SW480 (cell line): ENCODE measurements at places on chromosomes 13 and 19.

GRCh38 chr19:46134527-46134926 lies 10.0 kb upstream of the IGFL3 start:
- DNase-seq = peak; percentile 14

GRCh38 chr13:96575423-96576320 lies 418.6 kb downstream of the OXGR1 start:
- DNase-seq = no peak

- no peak for DNase-seq
Measured at GRCh38 chr13:36515466-36515865, 83.2 kb downstream of the CCNA1 start.

GRCh38 chr19:45297674-45298073 lies 25.0 kb downstream of the CKM start:
- no peak for DNase-seq

- DNase-seq = peak; percentile 61
Measured at GRCh38 chr13:27403203-27403678, 21.2 kb upstream of the GTF3A start.

DNA sequence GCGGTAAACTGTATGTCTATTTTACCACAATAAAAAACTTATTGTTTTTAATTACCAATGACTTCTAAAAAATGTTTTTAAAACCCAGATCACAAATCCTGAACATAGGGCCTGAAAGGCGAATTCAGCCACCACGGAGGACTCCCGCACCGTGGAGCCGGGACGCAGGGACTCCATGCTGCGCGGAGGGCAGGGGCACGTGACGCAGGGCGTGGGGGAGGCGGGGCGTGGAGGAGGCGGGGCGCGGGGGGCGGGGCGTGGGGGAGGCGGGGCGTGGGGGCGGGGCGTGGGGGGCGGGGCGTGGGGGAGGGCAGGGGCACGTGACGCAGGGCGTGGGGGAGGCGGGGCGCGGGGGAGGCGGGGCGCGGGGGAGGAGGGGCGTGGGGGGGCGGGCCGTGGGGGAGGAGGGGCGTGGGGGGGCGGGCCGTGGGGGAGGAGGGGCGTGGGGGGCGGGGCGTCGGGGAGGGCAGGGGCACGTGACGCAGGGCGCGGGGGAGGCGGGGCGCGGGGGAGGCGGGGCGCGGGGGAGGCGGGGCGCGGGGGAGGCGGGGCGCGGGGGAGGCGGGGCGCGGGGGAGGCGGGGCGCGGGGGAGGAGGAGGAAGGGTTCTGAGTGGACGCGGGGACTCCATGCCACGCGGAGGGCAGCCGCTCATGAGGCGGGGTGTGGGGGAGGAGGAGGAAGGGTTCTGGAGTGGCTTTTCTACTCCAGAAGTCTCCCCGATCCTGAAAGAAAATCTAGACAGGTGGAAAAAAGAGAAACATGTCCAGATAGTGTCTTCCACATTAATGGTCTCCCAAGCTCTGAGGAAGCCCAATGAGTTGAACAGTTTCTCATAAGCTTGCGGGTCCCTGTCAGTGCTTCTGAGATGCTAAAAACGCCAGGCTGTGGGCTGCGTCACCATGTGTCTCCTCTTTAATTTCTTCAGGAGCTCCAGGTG lies 4.4 kb upstream of the PROZ start:
- DNase-seq = peak; percentile 55

DNA sequence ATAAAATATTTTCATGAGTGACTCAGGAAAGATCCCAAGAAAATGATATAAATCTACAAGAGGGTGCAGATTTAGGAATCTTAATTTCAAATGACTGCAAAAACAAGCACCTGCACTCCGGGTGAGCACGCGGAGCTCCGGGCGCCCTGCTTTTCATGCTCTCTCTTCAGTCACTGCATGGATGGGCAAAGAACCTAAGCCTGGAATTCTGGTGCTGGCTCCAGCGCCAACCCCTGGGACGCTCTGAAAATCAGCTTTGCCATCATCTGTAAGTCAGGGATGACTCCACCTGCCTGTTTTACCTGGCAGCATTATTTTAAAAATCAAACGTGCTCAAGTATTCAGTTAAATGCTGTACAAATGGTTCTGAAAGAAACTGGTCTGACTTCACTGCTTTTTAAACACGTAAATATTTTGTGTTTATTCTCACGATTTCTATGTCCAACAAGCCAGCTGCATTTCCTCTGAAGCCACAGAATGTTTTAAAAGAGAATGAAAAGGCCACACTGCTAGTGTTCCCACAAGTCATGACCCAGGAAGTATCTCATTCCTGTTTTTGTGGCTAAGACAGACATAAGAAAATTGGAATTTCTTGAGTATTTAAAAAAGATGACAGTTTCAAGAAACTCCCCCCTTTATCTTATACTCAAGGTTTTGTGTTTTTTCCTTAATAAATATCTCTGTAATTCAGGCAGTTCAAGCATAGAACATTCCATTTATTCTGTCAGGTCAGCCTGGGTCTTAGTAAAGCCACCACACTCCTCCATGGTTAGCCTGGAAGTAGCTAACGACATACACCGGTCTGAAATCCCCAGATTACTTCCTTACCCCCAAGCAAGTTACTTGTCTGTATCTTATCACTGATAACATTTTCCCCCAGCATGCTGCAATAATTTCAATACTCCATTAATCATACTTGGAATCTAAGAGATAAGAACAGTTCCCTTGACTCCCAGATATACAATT lies 81.1 kb downstream of the COL4A1 start:
- no peak for DNase-seq

GRCh38 chr13:60654415-60654814 lies 257.4 kb downstream of the TDRD3 start:
- peak; percentile 55 for DNase-seq

DNA sequence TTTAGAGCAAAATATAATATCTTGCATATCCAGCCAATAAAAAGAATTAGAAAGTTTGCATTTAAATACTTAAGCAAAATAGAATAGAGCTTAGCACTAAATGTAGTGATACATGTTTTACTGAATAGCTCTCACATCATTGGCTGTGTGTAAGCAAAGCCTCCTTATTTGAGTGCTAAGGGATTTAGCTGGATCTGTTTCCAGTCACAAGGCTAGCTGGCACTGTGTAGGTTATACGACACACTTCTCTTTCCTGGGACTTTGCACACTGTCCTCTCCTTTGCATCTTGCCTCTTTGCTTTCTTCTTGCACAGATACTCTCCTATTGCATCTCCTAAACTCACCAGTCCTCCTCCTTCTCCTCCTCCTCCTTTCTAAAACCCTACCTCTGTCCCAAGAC lies 423.8 kb downstream of the KLF5 start:
- DNase-seq = no peak

DNA sequence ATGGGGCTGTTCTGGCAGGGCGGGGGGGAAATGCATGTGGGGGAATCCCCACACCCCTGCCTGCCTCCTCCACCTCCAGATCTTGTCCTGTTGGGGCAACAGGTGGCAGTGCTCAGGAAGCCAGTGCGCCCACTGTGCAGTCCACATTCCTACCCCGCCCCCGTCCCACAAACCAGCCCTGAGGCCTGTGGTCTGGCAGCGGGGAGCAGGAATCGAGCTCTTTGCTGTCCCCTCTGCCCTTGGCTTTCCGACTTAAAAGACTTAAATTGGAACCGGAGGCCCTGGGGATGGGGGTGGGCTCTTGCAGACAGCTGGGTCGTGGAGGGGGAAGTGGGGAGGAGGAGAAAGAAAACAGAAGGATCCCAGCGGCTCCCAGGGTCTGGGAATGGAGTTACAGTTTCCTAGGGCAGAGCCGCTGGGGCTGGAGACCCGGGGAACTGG lies 4.3 kb downstream of the NANOS3 start:
- peak; percentile 69 for DNase-seq

- DNase-seq = no peak
Measured at GRCh38 chr19:19788015-19788414, 33.5 kb downstream of the ZNF506 start.

DNA sequence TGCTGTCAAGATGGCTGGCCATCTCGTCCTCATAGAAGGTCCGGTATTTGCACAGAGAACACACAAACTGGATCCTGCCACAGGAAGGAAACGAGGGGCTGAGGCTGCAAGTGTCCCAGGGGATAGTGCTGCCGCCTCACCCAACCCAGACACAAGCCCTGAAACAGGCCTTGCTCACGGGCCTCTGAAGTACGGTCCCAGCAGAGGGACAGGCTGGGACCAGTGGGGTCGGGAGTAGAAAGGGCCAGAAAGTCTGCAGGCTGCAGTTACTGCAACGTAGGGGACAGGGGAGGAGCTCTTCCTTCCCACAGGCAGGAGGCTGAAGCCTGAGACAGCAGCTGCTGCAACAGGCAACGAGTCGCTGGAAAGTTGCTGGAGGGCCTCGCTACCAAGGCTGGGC lies 18.2 kb upstream of the AKAP8 start:
- no peak for DNase-seq

DNA sequence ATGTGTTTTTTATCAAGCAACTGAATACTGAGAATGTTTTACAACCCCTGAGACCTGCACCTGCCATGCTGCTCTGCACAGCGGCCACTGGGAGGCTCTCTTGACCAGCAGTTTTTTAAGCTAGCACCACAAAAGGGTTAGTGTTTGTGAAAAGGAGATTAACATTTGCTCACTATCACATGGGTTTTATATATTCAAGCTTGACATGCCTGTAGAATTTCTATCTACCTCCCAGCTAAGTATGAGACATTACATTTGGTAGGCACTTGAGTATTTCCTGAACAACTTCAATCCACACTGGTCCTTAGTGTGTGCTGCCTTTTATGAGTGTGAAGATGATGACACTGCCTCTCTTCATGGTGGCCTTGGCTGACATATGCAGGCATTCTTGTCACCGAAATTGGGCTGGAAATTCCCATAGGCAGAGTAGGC lies 1238.9 kb downstream of the UQCRFS1 start:
- DNase-seq = peak; percentile 59

DNA sequence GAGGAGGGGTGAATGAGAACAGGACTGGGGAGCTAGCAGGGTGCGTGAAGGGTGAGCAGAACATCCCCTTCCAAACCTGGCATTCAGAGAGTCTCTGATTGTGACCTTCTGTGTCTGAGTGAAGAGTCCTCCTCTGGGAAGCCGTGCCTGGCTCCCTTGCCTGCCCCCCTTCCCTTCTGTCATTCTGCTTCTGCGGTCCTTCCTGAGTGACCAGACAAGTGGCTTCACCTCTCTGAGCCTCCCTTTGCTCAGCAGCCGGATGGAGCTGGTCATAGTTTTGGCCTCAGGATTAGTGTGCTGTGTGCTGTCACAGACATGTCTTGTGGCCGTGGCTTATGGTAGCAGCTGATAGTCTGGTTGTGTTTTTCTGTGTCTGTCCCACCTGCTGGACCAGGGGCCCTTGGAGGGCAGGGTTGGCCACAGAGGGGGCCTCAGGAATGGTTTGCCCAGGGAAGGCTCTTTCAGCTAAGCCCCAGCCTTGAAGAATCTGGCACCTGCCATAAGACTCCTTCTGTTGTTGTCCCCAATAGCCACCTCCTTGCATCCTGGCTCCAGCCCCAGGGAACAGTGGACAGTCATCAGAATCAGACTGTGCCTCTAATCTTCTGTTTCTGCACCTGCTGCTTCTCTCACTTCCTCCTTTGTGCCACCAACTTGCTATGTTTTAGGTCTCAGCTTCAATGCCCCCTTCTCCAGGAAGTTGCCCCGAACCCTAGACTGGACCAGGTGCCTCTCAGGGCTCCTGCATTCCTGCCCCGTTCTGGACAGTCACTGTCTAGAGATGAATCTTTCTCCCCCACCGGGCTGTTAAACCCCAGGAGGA lies 5.9 kb downstream of the CLPTM1 start:
- DNase-seq = no peak

GRCh38 chr19:23956051-23956450 lies 41.4 kb downstream of the ZNF726 start:
- no peak for DNase-seq

GRCh38 chr13:39918620-39919236 lies 263.3 kb downstream of the COG6 start:
- no peak for DNase-seq

DNA sequence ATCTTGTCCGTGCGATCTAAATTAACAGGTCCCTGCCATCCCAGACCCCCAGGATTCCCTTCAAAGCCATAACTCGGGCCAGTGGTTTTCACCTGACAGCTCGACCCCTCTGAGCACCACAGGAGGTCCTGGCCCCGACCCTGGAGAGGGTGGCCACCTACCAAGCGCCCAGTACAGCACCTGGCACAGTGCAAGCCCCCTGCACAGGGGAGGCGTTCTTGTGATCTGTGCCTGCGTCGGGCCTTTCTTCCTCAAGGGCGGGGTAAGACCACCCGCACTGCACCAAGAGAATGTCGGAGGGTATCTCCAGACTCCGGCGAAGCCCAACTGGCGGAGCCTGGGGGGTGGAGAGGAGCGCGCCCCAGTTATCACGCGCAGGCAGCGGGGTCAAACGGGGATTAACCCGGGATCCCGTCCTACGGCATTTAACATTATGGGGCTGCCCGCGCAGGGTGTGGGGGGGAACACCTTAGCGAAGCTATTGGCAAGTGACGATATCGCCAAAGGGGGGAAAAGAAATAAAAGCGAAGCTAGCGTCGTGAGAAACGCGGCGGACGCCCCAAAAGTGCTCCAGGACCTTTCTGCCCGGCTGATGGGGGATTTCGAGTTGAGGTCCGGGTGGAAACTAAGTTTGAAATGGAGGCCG lies 1.3 kb upstream of the HNRNPL start:
- no peak for DNase-seq

DNA sequence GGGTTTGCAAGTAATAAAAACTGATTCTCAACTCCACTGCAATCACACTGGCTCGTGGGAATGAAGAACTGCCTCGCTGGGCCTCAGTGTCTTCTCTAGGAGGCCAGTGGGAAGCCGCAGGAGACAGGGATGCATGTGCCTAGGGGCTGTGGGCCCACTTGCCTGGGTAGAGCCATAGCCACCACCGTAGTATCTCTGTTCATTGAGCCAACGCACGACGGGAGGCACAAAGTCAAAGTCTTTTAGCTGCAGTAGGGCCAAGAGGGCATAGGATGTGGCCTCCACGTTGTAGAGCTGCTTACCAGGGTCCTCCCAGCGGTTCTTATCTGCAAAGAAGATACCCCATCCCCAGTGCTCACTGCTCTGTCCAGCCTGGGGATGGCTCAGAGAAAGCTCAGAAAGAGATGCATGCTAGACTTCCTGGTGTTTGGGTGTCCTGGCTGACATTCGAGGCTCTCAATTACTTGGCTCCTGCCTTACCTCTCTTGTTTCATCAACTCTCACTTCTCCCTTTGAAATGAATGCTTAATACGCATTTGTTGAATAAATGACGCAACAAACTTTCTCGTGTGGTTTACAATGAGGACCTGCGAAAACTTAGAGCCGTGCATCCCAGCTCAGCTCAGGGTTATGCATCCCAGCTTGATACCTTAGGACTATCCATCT lies 16.1 kb upstream of the TNFSF14 start:
- no peak for DNase-seq

DNA sequence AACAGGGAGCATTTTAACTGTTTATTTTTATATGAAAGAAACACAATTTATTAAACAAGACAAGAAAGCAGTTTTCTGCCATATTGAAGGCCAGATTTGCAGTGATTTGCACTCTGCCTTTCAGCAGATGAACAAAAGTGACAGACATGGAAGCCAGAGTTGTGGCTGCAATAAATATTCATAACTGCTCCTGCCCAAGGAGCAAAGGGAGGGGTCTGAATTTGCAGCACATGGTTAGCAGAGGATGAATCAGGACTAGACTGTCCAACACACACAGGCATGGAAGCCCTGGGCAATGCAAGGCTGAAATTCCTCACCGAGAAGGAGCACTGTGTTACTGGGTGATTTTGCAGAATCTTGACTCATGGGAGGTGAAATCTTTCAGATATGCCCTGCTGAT lies 418.2 kb downstream of the DCT start:
- DNase-seq = no peak

- DNase-seq = peak; percentile 28
Measured at GRCh38 chr19:1947651-1948209, 6.8 kb downstream of the CSNK1G2 start.

- no peak for DNase-seq
Measured at GRCh38 chr19:11519138-11519537, 9.8 kb downstream of the ECSIT start.
